Upper lobe of left lung (tissue), 6 donors: ENCODE measurements at places on chromosomes 1 and 21. TPM values are rescaled to one million over a fixed set of nuclear protein-coding genes. Genes with fewer than 3 reads are reported as not detected.
A peak's percentile ranks its signal among the peaks of the same experiment; 100 is the strongest.

PAQR6 gene
- 1.3 TPM for total RNA-seq

CD52 gene
- 437 TPM for total RNA-seq

PBX1 gene
- 59.6 TPM for total RNA-seq

C21orf91 gene
- total RNA-seq: 14.7 TPM

GJA9 gene
- total RNA-seq: not detected

SPAG17 gene
- 0.26 TPM for total RNA-seq

SPATA46 gene
- total RNA-seq: not detected

NBPF19 gene
- 18.0 TPM for total RNA-seq

- no peak overlapping the region for H3K27ac ChIP-seq
- H3K4me3 ChIP-seq: no peak overlapping the region
- H3K36me3 ChIP-seq: no peaks in the 10 kb centered on the region
- DNase-seq: no peak
- H3K27me3 ChIP-seq: no peaks in the 10 kb centered on the region
- H3K4me1 ChIP-seq: peaks cover 6% of the 10 kb centered on the region
Measured at GRCh38 chr1:111948209-111949171, 41.0 kb downstream of the KCND3 start.

DNA sequence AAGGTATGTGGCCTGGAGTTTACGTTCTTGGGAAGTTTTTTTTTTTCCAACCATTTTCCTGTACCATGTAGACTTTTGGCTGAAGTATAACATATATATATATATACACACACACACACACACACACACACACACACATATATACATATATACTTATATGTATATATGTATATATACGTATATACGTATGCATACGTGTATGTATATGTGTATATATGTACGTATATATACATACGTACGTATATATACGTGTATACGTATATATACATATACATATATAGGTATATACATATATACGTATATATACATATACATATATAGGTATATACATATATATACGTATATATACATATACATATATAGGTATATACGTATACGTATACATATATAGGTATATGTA lies 18.9 kb downstream of the CR1 start:
- no peak overlapping the region for H3K4me3 ChIP-seq
- no peak for DNase-seq
- no peaks in the 10 kb centered on the region for H3K27me3 ChIP-seq

- no peaks in the 10 kb centered on the region for H3K36me3 ChIP-seq
- no peak overlapping the region for H3K27ac ChIP-seq
- H3K4me1 ChIP-seq: no peaks in the 10 kb centered on the region
- no peaks in the 10 kb centered on the region for H3K27me3 ChIP-seq
- no peak overlapping the region for H3K4me3 ChIP-seq
Measured at GRCh38 chr21:37821092-37821491, 95.2 kb downstream of the KCNJ6 start.

GRCh38 chr1:155513300-155513916 lies 49.2 kb downstream of the ASH1L start:
- peaks cover 4% of the 10 kb centered on the region for H3K4me1 ChIP-seq
- H3K27ac ChIP-seq: no peak overlapping the region
- peaks cover 6% of the 10 kb centered on the region for H3K36me3 ChIP-seq

DNA sequence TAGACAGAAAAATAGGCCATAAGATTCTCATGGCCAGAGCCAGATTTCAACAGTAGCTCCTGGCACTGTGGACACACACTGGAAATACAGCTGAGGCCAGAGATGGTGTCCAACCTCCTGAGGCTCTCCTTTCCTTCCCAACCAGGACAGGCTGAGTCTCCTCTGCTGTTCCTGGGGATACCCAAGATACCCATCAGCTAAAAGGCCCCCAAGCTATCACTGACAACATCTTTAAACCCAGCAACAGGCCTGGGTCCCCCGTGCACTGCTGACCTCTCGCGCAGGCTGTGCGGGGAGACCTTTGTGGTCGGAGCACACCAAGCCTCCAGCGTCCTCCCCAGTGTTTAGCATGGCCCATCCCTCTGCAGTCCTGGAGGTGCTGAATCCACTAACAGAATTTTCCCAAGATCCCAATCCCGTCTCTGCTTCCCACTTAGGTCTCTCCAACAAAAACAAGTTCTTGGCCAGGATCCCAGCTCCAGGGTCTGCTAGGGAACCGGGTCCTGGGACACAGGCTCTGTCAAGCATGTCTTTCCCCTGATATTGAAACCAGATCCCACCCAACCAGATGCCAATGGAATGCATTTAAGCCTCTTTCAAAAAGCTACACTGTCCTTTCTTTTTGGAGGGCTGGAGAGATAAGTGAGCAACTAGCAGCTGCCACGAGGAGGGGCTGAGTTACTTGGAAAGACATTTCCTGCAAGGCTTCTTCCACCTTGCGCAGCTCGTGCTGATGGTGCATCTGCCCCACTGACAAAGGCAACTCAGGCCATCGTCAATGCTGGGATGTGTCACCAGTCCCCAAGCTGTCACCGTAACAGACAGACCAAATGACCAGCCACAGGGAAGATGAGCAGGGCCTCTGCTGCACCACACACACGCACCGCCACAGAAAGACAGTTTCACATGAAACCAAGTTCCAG lies 73.2 kb downstream of the BCAR3 start:
- H3K27ac ChIP-seq: peak overlapping the region; percentile 42
- H3K4me1 ChIP-seq: peaks cover 23% of the 10 kb centered on the region
- no peaks in the 10 kb centered on the region for H3K27me3 ChIP-seq
- H3K36me3 ChIP-seq: no peaks in the 10 kb centered on the region
- peak; percentile 42 for DNase-seq
- H3K4me3 ChIP-seq: no peak overlapping the region

GRCh38 chr1:96747565-96747964 lies 26.0 kb downstream of the PTBP2 start:
- H3K4me1 ChIP-seq: peaks cover 5% of the 10 kb centered on the region
- H3K4me3 ChIP-seq: no peak overlapping the region
- H3K27ac ChIP-seq: no peak overlapping the region
- DNase-seq: no peak
- no peaks in the 10 kb centered on the region for H3K27me3 ChIP-seq

DNA sequence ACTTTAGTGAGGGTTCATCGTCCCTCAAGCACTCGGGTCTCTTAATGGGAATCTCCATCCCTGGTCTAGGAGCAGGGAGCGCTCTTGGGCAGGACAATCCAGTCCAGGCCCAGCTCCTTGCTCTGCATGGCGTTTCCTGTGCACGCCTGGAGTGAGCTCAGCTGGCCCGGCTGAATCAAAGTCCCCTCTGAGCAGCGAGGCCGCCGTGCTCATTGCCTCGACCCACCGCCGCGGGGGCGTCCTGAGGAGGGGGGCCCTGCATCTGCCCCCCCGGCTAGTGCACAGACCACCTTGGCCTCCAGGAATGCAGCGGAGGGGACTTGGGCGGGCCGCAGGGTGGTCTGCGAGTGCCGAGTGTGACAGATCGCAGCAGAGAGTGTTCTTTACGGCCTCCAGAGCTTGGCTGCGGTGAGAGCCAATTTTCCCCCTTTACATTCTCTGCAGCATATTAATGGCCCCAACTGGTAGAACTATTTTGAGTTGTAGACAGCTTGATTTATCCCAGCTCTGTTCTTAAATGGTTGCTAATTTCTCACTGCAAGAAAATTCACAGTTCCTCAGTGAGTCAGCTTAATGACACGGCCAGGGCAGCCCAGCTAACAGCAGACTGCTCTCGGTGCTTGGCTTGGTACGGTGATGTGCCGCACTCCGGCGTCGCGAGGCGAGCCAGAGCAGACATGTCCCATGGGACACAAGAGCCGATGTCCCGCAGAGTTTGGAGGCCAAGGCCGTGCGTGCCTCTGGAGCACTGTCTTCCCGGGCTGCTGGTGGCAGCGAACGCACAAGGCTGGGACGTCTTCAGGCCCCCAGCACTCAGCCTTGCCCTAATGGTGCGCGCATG lies 39.8 kb downstream of the SNAP47 start:
- H3K4me1 ChIP-seq: no peaks in the 10 kb centered on the region
- H3K36me3 ChIP-seq: peaks cover 15% of the 10 kb centered on the region
- H3K4me3 ChIP-seq: no peak overlapping the region
- H3K27ac ChIP-seq: no peak overlapping the region
- H3K27me3 ChIP-seq: no peaks in the 10 kb centered on the region

DNA sequence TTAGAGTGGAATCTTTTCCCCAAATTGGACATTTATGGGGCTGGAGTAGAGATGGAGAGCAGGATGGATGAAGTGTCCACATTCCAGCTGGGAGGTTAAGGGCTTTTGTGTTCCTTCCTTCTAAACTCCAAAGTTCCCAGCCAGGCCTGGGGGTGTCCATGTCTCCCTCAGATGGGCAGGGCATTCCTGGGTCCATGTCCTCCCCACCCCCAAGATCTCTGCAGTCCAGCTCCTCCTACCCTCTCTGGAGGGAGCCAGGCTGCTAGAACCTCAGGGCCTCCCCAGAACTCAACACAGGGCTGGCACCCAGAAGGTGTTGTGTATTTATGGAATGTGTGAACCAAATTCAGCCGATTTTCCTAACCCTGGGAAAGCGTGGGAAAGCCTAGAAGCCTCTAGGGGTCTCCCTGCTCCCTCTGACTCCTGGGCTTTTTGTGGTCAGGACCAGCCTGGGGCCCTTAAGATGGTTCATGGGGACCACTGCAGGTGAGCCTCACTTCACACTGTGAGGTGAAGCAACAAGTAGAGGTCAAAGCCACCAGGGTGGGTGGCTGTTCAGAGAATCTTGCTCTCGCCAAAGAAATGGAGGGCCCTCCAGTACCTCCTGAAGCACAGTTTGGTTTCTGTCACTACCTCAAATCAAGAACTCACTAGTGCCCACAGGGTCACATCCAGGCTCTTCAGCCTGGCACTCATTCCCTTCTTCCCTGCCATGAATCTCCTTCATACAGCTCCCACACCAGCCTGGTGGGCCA lies 54.8 kb downstream of the GLIS1 start:
- no peaks in the 10 kb centered on the region for H3K36me3 ChIP-seq
- H3K4me1 ChIP-seq: no peaks in the 10 kb centered on the region
- H3K27me3 ChIP-seq: no peaks in the 10 kb centered on the region
- no peak for DNase-seq
- no peak overlapping the region for H3K27ac ChIP-seq

- no peak for DNase-seq
- H3K36me3 ChIP-seq: no peaks in the 10 kb centered on the region
- H3K4me1 ChIP-seq: no peaks in the 10 kb centered on the region
- peaks cover 16% of the 10 kb centered on the region for H3K27me3 ChIP-seq
- no peak overlapping the region for H3K4me3 ChIP-seq
Measured at GRCh38 chr1:18714404-18715175, 83.9 kb downstream of the PAX7 start.

GRCh38 chr1:42052072-42052699 lies 101.0 kb upstream of the GUCA2B start:
- no peaks in the 10 kb centered on the region for H3K27me3 ChIP-seq
- H3K4me3 ChIP-seq: no peak overlapping the region
- DNase-seq: no peak
- H3K4me1 ChIP-seq: no peaks in the 10 kb centered on the region
